Activated CD4-positive, alpha-beta memory T cell treated with anti-CD3 and anti-CD28 coated beads for 36 hours (primary cell): ENCODE measurements at places on chromosomes 12 and 14. TPM values are rescaled to one million over a fixed set of nuclear protein-coding genes. Genes with fewer than 3 reads are reported as not detected.

- no peak for DNase-seq
Observed at GRCh38 chr12:61188801-61189595, 1071.2 kb upstream of the USP15 start.

GRCh38 chr14:64943556-64943955 is 1.0 kb upstream of the GPX2 start:
- no peak for DNase-seq

DNA sequence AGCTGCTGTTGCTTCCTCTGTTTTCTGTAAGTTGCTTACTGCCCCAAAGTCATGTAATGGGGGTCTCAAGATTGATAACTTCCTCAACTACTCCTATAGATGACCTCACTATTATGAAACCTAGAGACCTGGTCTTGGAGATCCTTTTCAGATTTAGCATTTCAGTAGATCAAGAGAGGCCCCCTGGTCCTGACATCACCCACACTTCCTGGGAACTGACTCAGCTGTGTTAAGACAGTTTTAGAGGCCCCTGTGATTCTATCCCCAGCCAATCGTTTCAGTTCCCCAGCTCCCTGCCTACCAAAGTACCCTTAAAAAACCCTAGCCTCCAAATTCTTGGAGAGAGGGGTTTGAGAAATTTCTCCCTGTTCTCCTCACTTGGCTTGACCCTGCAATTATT is 9.2 kb upstream of the ARG2 start:
- peak; percentile 35 for DNase-seq

GRCh38 chr12:54005853-54006558 is 2.8 kb upstream of the HOXC8 start:
- DNase-seq: peak; percentile 89

The C3AR1 gene
- total RNA-seq: 0.94 TPM

- DNase-seq: peak; percentile 38
Observed at GRCh38 chr14:93991212-93991611, 5.9 kb upstream of the CCDC197 start.

DNA sequence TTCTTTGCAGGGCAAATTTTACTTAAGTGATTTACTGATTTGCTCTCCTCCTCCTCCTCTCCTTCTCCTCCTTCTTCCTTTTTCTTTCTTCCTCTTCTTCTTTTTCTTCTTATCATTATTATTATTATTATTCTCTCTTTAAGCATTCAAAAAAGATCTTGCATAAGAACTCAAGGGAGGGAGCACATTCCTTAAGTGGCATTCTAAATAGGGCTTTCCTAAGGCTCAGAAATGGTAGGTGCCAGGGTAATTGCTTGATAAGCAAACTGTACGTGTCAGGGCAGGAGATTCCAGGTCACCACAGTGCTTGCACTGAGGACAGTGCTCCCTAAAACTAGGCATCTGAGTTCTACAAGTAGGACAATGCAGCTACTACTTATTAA is 92.4 kb downstream of the SPTSSA start:
- no peak for DNase-seq
